ENCODE measurements at places on chromosomes 4 and X. TPM values are rescaled to one million over a fixed set of nuclear protein-coding genes. Genes with fewer than 3 reads are reported as not detected.

GRCh38 chr4:17494258-17495190 is 17.4 kb downstream of the QDPR start:
- DNase-seq = no peak

DNA sequence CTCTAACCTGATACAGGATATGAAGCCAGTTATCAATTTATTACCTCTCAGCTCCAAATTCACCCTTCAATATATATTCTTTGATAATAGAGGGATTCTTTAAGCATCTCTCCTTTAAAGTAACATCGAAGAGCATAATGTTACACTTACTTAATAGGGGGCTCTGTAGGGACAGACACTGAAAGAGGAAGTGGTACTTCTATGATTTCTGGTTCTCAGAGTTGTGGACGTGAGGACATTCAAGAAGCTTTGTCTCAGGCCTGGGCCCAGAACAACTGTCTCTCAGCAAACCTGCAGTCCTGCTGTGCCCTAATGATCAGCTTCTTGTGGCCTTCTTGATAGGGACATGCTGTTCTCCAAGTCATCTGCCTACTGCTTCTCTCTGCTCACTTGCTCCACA is 4.2 kb upstream of the ZXDB start:
- no peak for DNase-seq

DNA sequence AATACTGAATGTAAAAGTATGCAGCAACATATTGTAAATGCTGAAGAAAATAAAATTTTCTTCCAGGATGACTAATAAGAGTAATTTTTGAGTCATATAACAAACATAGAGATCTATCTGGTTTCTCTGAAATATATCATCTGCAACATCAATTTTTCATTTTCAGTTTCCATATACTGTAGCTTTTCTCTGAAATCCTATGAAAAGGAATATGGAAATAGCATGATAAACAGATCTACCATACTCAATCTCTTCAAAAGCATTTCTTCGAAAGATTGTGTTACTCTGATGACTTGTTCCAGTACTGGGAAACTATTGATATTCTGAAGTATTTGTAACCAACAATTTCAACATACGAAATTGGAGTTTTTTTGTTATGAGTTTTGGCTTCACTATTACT is 1156.7 kb downstream of the FAM133A start:
- no peak for DNase-seq

DNA sequence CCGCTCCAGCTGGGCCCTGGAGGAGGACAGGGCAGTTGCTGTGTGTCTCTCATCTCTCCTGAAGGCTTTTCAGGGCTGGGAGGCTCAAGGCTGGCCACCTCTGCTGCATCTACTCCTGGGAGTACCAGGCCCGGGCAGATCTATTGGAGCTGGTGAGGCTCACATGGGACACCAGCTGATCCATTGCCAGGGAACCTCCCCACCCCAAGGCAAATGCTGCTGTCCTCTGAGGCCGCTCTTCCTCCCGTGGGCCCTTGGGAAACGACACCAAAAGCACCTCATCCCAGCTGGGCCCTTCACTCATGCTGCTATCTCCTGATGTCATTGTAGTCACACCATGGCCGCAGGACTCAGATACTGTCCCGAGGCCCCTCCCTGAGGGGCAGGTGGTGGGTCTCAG is 3.6 kb downstream of the UBL4A start:
- no peak for DNase-seq

DNA sequence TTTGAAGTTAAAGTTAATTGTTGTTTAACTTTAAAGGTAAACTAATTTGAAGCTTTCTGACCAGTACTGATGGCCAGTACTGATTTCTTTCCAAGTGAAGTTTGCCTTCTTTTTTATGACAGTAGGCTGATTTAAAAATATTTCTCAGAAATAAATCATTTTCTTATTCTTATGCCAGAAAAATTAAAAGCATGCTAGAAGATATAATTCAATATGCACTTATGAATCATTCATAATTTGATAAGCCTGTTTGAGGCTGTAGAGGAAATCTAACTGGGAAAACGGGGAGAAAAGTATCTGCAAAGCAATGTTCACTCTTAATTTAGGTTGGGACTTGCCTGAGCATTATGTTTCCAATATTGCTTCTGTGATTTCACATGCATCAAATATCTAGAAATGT is 1112.0 kb upstream of the INTU start:
- DNase-seq = no peak

GRCh38 chrX:45329217-45329616 is 128.5 kb upstream of the DIPK2B start:
- DNase-seq = no peak

Gene HSFX3
- polyA plus RNA-seq = not detected

All from ovary (tissue), 10 donors.